Stimulated activated CD4-positive, alpha-beta T cell treated with anti-CD3 and anti-CD28 coated beads, Interleukin-4, amount 100 ng/mL, for 24 hours (primary cell): ENCODE measurements at places on chromosomes 1 and 21.

DNA sequence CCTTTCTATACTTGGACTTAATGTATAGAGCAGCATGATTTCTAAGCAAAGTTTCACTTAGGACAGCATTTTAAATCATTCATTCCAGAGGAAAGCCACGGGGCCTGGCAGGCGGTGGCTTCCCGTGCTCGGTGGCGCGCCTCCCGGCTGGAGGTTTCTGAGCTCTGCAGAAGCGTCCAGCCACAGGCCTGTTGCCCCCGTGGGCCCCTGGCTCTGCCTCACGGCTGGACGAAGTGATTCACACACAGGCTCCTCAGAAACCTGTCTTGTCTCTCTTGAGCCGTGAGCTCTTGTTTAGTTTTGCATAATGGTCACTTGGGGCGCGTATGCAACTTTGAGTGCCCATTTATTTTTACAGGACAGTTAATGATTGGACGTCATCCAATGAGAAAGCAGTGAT lies 22.1 kb upstream of the DIP2A start:
- no peak for DNase-seq

DNA sequence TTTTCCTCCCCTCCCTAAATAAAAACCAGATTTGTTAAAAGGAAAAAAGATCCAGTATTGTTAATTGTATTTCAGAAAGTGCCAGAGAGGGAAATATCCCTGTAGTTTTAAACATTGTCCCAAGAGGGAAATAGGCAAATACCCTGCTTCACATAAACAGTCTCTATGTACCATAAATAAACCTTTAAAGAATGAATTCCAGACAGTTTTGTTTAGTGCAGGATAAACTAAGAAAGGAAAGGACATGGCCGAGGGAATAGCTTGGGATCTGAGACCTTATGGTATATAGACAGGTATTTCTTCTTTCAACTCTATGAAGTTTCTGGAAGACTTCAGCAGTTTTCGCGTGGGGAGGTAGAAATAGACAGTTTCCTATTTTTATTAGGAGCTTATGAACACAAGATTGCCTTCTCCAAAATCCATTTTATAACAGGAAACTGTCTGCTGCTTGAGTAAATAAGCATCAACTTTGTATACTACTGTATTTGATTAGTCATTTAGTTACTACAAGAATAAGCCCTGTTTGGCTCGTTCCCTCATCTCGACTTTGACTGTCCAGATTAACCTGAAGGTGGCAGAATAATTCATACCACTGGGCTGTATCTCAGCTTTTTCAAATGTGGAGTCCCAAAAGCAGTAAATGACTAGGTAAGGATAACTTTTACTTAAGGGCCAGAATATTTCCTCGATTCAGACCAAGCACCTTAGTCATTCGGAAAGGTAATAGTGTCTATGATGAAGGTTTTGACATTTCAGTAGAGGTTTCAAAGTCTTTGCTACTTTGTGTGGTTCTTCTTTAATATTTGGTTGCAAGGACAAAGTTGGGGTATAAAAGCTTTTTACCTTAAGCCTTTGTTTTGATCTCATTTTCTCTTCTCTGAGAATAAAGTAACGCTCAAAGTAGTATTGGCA lies 177.5 kb downstream of the VPS13D start:
- peak; percentile 11 for DNase-seq

GRCh38 chr1:2350501-2350900 lies 40.9 kb downstream of the MORN1 start:
- DNase-seq = no peak

- no peak for DNase-seq
Measured at GRCh38 chr1:42008264-42008663, 89.5 kb upstream of the HIVEP3 start.

- no peak for DNase-seq
Measured at GRCh38 chr1:4500441-4500840, 154.0 kb upstream of the AJAP1 start.

DNA sequence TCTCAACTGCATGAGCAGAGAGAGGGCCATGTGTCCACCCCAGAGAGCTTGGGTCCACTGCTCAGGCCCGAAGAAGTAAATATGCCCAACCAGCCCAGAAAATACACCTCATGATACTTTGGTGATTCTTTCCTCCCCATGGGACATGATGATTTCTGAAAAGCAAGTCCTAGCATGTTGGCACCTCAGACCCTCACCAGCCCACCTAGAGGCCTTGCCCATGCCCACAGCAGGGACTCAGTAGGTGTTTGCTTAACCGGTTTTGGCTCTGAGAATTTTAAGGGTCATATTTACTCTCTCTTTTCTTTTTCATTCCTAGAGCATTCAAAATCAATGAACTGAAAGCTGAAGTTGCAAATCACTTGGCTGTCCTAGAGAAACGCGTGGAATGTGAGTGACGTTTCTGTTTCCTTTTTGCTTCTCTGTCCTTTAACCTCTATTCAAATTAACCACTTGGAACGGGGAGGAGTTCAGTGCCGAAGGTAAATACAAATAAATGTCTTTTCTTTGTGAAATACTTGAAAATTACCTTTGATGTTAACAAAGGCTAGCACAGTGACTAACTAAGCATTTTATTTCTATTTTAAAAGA lies 79.7 kb downstream of the PDE9A start:
- DNase-seq = no peak

- no peak for DNase-seq
Measured at GRCh38 chr1:15674386-15675159, 9.5 kb upstream of the PLEKHM2 start.

GRCh38 chr1:18681423-18681835 lies 50.8 kb downstream of the PAX7 start:
- no peak for DNase-seq

DNA sequence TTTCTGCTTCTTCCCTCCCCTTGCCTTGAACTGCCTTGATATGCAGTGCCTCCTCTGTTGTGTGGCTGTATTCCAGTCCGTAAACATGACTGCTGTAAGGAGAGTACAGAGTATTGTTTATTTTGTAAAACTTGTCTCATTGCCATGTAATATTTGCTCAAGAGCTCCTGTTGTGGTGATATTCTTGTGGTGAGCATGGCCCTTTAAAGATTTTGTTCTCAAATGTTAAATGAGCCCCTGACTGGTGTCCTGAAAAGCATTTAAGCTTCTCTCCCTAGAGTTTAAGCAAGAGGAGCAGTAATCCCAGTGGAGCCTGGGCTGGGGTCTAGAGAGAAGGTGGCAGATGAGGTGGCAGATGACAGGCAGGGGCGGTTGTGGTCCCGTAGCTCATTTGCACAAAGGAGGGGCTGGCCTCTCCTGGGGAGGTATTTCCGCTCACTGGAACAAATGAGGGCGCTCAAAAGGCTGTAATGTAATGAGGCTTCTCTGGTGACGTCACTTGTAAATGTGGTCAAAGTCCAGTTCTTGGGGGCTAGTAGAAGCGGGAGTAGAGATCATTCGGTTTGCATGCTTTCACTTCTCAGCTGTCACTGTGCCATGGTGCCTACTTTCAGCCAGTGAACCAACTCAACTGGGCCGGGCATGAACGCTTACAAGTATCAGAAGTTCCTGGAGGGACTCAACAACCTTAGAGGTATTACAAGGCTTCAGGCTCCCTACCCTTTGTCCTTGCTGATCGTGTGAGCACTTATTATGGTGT lies 46.0 kb upstream of the MACF1 start:
- DNase-seq = no peak

GRCh38 chr1:54835131-54835898 lies 34.2 kb upstream of the TTC22 start:
- DNase-seq = no peak

- DNase-seq = no peak
Measured at GRCh38 chr1:225980005-225980836, 18.9 kb downstream of the SDE2 start.

DNA sequence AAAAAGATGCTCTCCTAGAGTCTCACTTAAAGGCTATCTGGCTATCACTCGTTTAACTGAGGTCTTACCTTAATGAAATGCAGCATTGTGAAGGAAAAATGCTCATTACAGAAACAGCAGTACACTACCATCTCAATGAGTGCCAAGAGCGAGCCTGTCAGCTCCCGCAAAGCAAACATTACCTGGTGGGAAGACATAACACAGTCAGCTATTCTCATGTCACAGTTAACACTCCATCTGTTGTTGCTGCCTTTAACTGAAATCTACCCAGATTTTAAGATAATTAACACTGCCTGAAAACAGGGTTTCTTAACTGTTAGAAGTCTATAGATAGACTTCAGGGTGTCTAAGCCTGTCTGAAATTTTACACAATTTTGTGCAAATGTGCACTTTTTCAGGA lies 39.1 kb downstream of the PCSK9 start:
- no peak for DNase-seq

GRCh38 chr1:228073061-228073856 lies 9.2 kb upstream of the ARF1 start:
- DNase-seq = no peak

DNA sequence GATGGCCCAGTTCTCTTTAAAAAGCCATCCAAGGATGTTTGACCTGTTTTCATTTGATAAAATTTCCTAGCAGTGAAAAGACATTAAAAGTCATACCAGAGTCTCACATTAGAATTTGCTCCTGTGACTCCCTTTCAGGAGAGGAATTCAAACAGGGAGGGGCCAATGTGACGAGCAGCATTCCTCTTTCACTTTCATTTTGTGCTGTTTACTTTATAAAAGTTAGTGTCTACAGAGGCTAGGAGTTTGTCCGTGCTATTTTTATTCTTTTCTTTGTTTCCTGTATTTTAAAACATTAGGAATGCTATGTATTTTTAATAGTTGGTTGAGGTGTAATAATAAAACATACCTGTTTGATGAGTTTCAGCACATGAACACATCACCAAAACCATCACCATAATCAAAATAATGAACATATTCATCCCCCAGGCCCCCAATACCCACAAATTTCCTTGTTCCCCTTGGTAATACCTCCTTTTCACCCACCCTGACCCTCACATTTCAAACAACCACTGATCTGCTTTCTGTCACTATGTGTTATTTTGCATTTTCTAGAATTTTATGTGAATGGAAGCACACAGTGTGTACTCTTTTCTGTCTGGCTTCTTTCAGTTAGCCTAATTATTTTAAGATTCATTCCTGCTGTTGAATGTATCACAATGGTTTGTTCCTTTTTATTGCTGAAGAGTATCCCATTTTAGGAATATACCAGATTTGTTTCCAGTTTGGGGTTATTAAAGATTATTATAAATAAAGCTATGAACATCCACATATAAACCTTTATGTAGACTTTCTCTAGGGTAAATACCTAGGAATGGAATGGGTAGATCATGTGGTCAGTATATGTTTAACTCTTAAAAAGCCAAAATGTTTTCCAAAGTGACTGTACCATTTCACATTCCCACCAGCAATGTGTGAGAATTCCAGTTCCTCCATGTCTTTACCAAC lies 129.5 kb downstream of the TENT5C start:
- peak; percentile 39 for DNase-seq

DNA sequence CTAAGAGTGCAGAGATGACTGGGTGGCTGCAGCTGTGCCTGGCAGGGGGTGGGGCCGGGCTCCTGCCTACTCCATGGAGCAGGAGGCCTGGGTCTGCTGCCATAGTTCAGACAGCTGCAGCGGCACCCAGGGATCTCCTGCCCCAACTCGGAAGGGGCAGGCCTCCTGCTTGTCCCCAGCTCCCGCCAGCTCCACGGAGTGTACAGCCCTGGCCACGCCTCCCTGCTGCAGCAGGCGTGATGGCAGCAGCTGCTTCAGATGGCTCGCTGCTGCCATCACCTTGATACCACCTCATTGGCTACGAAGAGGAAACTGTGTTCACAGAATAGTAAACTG lies 35.9 kb downstream of the ACTL8 start:
- no peak for DNase-seq

DNA sequence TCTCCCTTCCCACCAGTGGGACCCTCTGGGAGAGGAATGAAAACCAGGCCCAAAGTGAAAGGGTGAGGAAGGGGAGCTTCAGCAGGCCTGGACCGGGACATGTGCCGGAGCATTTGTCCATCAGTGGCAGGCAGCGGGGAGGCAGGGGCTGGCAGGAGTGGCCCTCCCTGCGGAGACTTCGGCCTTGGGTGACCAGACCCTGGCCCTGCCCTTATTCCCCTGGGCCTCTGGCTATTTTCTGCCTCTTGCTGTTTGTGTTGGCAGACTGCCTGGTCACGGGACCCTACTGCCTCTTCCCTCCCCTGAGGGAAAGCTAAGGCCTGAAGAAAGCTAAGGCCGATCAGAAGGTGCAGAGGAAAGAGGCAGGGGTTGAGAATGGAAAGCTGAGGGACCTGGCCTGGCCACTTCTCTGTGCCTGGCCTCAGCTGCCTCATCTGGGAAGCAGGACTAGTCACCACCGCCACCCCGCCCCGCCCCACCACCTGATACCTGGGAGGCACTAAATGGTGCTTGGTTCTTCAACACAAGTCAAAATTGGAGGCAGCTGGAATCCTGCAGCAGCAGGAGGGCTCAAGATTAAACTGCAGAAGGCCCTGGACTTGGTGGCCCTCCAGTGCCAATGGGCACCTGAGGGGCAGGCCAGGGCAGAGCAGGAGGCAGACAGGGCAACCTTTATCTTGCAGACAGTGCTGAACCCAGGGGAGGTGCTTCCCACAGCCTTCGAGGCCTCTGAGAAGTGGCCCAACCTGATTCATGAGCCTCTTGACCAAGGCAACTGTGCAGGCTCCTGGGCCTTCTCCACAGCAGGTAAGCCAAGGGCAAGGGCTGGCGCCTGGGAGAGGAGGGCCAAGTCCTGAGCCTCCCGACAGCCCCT lies 7.9 kb downstream of the TINAGL1 start:
- DNase-seq = no peak

DNA sequence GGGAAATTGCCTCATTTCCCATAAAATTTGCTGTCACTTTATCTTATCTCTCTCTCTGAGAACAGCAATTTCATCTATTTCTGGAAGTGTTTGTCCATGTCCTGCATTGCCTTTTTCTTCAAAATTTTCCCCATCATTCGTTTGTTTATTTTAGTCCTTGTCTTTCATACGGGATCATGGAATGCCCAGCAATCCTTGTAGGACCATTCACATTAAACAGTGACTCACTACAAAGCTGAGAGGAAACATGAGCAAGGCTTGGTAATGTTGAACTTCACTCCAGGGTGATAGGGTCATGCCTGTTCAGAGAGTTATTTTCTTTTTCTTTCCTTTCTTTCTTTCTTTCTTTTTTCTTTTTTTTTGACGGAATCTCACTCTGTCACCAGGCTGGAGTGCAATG lies 32.2 kb upstream of the HNRNPU start:
- DNase-seq = no peak

- peak; percentile 57 for DNase-seq
Measured at GRCh38 chr21:14533499-14534428, 12.4 kb downstream of the SAMSN1 start.

DNA sequence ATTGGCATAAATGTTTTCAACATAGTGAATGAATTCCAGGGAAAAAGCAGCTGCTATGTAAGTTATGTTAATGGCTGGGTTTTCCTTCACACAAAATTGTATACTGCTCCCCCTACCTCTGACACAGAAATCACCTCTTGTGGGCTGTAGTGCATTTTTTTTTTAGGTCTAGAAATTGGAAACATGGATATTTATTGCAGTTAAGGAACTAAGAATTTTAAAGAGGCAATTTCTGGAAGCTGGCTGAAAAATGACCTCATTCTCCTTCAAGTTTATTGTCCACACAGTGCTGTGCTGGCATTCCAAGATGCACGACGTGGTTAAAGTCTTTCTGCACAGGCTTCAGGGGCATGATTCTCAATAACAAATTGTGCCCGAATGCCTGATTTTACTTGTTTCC lies 1424.2 kb downstream of the MRPL39 start:
- DNase-seq = no peak
